Right lobe of liver (tissue), 6 donors: ENCODE measurements at places on chromosomes 16 and 17. TPM values are rescaled to one million over a fixed set of nuclear protein-coding genes. Genes with fewer than 3 reads are reported as not detected.

DNA sequence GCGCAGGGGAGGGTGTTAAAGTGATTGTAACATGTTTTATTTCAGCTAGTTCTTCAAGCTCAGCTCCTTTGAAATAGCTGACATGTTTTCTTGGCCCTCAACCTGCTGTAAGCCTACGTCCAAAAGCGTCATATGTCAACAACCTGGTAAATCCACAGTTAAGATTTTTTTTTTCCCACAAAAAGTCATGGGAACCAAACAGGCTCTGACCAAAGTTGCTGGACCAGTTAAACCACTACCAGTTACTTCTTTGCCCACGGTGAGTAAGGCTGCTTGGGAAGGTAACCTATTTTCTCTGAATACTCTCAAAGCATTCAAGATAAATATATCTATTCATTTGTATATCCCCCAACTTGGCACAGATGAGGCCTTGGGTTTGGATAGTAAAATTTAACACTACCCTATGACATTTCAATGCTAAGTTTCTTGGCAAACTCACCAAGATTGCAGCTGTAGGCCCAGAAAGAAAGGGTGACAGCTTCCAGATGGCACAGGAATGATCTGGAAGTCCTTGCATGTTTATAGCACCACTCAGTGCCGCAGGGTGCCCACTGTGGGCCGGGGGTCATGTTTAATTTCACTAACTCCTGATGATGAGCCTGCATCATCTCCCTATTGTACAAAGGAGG, 166.2 kb downstream of the XYLT1 start:
- no peak for DNase-seq

DNA sequence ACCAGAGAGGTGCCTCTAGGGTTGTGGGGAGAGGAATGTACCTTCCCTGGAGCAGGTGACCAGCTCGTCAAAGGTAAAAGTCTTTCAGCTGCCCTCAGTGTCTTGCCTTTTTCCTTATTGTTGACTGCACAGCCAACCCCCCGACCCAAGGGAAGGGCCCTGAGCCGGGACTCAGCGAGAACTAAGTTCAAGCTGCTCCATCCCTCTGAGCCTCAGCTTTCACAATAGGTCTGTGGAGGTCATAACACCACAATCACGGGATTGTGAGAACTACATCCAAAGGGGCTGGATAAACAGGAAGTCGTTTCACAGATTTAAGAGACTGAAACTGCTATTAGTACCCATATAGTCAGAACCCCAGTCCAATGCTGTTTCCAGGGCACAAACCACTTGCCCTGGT, 2.6 kb upstream of the KRT36 start:
- DNase-seq: no peak

The MYO15B gene
- 26.4 TPM for total RNA-seq

GRCh38 chr17:9900044-9900594, 5.0 kb downstream of the RCVRN start:
- no peak for DNase-seq

DNA sequence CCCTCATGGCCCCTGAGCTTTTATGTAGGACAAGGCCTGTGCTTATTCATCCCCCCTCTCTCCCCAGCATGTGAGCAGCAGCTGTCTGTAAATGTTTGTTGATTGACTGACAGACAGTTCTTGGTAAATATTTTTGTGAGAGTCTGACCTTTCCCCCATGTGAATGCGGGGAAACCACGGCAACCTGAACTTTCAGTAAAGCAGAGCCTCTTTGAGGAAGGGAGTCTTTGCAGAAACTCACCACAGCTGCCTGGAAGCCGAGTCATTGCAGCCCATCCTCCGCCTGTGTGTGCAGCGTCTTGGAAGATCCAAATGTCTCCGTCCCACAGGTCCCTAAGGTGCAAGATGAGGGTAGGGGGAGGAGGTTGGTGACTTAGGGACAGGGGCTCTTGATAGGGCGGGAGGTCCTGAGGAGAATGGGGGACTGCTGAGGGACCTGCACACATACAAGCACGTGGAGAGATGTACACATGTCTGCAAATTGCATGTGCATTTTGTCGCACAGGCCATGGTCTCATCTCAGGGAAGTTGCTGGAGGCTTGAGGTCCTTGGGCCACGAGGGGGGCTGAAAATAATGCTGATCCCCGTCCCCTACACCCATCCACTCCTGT, 23.0 kb upstream of the IL21R start:
- no peak for DNase-seq

The CCDC200 gene
- total RNA-seq: not detected

DNA sequence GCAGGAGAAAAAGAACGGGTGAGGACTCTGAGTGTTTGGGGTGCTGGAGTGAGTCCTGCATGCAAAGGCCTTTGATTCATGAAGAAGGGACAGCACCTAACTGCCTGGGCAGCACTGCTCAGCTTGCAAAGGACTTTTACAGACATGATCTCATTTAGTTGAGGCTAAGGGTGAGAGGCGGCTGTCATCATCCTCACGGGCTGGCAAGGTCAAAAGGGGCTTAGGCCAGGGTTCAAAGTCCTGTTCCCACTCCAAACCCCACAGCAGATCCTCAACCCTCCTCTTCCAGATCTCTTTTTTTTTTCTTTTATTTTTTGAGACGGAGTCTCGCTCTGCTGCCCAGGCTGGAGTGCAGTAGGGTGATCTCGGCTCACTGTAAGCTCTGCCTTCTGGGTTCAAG, 4.8 kb downstream of the RHBDF2 start:
- DNase-seq: no peak

GRCh38 chr16:70418274-70418992, 20.5 kb downstream of the ST3GAL2 start:
- DNase-seq: no peak

- DNase-seq: peak; percentile 65
Measured at GRCh38 chr16:67246756-67247191, 507 bp downstream of the FHOD1 start.

The SSTR5 gene
- not detected for total RNA-seq

DNA sequence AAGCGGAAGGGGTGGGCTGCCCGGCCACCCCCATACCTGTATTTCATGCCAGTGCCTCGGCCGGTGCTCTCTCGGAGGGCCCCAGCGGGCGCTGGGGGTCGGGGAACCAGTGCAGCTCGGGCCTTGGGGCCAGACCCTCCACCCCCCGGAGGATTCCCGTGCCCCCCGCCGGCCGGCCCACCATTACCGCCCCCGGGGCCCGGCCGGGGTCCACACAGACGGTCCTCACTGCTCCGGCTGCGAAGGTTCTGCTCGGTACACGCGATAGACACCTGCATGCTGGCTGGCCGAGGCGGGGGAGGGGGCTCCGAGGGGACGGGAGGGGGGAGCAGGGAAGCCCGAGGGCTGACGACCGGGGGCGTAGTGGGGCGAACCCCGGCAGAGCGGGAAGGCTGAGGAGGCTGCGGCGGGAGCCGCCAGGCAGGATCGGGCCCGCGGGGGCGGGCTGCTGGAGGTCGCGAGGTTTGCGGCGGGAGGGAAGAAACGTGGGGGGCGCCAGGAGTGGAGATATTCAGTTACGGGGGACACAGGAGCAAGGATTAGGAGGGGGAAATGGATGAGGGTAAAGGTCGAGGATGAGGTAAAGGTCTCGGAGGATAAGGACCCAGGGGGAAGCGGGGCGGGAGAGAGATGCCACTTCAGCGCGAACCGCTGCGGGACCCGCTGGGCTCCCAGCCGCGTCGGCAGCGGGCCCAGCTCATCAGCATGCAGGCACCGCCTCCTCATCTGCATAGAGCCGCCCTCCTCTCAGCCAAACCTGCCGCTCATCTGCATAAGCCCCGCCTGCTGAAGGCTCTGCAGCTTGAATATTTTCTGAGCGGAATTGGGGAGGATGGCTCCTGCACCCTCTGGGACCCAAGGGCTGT, at the start of gene KCNAB3:
KCNAB3 (minus strand) TSS at position 699 of the 866 bp plus-strand sequence; CDS start at position 278, 421 bp downstream.
- DNase-seq: no peak

GRCh38 chr17:83008526-83008925, 70.9 kb upstream of the METRNL start:
- no peak for DNase-seq

The ZFHX3 gene
- total RNA-seq: 7.8 TPM

DNA sequence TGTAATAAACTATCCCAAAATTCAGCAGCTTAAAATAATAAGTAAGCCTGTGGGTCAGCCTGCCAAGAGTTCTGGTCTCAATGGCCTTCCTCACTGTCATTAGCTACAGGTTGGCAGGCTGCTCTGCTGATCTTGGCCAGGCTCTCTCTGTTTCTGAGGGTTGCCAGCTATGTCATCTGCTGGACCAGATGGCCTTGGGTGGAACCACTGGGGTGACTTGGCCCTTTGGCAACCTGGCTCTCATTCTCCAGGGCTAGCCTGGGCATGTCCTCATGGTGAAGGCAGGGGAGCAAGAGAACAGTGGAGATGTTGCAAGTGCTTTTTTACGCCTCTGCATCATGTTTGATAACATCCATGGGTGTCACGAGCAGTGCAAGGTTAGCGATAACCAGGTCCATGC, 13.9 kb downstream of the ITGAM start:
- DNase-seq: no peak
